ENCODE measurements at places on chromosomes 7 and 10.

DNA sequence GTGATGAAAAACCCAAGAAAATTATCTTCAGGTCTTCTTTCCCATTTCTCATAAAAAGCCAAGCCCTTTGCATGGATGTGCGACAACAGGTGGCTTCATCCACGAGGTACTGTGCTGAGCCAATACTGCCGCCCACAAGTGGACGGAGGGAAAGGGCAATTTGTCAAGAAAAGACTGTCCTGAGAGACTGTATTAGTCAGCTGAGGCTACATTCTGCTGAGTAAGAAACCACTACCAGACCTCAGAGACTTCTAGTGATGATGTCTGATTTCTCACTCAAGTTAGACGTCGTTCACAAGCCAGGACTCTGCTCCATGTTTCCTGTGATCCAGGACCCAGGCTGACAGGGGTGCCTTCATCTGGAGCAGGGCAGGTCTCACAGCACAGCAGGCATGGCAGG is 171.5 kb upstream of the CDCA7L start:
- H3K4me3 ChIP-seq: no peak overlapping the region
- no peak overlapping the region for H3K27ac ChIP-seq
- H3K4me1 ChIP-seq: no peaks in the 10 kb centered on the region
- H3K36me3 ChIP-seq: no peaks in the 10 kb centered on the region
- no peaks in the 10 kb centered on the region for H3K27me3 ChIP-seq
- peak; percentile 8 for DNase-seq

- H3K27ac ChIP-seq: no peak overlapping the region
- no peak for DNase-seq
- no peak overlapping the region for H3K4me3 ChIP-seq
Observed at GRCh38 chr7:144024213-144024612, 24.1 kb downstream of the OR6B1 start.

GRCh38 chr7:50266635-50267386 is 37.7 kb upstream of the IKZF1 start:
- H3K4me3 ChIP-seq: no peak overlapping the region
- no peaks in the 10 kb centered on the region for H3K4me1 ChIP-seq
- DNase-seq: no peak
- H3K27ac ChIP-seq: no peak overlapping the region
- no peaks in the 10 kb centered on the region for H3K36me3 ChIP-seq
- H3K27me3 ChIP-seq: no peaks in the 10 kb centered on the region

DNA sequence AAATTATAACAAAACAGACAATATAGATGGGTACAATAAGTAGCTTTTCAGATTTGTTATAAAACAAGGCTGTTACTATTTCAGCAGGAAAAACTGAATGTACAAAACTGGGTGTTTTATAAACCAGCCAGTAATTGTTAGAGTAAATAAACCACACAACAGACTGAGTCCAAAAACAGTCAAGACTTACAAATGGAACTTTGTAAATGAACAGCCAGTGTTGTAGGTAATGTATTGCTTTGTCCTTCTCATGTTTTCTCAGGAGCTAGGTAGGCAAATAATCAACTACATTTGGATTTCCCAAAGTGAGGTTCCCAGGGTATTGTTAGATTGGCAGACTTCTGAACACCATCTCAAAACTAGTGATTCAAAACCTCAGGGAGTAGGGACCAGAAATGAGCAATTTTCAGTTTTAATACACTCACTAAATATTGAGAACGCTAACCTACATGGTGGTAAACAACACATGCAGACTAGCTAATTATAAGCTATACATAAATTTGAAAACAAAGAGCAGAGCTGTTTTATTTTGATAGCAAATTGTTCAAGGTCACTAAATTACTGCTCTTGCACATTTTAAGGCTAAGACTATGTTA is 36.2 kb downstream of the HERPUD2 start:
- no peak overlapping the region for H3K27ac ChIP-seq
- no peak overlapping the region for H3K4me3 ChIP-seq
- DNase-seq: no peak
- no peaks in the 10 kb centered on the region for H3K4me1 ChIP-seq
- no peaks in the 10 kb centered on the region for H3K27me3 ChIP-seq
- H3K36me3 ChIP-seq: no peaks in the 10 kb centered on the region

- H3K27me3 ChIP-seq: no peaks in the 10 kb centered on the region
- no peaks in the 10 kb centered on the region for H3K36me3 ChIP-seq
- DNase-seq: no peak
- no peaks in the 10 kb centered on the region for H3K4me1 ChIP-seq
- H3K27ac ChIP-seq: no peak overlapping the region
Observed at GRCh38 chr7:19242246-19242645, 97.0 kb upstream of the FERD3L start.

- H3K27ac ChIP-seq: peak overlapping the region; percentile 99
- peaks cover 20% of the 10 kb centered on the region for H3K4me1 ChIP-seq
- DNase-seq: peak; percentile 41
- H3K4me3 ChIP-seq: peak overlapping the region; percentile 72
- peaks cover 36% of the 10 kb centered on the region for H3K36me3 ChIP-seq
Observed at GRCh38 chr10:101032637-101033224, 1.7 kb downstream of the SFXN3 start.

- peak within 1 kb of the TSS; percentile 92 for H3K4me3 ChIP-seq
- no peaks in the 10 kb centered on the region for H3K36me3 ChIP-seq
- no peaks in the 10 kb centered on the region for H3K27me3 ChIP-seq
- H3K4me1 ChIP-seq: no peaks in the 10 kb centered on the region
- peak within 1 kb of the TSS; percentile 81 for H3K27ac ChIP-seq
Observed at GRCh38 chr10:98134431-98135221, at the start of gene R3HCC1L. Gene R3HCC1L (plus strand): TSS chr10:98134657. CDS start chr10:98208115, 73,458 bp downstream.

DNA sequence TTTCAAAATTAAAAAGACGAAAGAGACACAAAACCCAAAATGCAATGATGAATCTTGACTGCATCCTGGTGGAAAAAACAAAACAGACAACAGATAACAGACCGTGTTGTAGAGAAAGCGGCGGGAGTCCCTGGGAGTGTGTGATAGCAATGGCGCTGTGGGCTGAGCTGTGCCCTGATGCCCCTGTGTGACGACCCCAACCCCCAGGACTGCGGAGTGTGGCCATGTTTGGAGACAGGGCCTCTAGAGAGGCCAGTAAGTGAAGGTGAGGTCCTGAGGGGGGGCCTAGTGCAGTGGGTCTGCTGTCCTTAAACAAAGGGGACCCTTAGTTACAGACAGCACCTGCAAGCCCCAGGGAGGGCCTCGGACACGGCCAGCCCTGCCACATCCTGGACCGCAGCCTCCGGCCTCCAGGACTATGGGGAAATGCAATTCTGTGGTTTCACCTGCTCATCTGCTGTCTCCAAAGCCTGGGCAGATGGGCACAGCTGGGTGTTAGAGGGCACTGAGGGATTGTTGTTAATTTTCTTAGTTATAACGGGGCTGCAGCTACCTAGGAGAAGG is 277.7 kb downstream of the DNAJB6 start:
- H3K4me3 ChIP-seq: no peak overlapping the region
- no peaks in the 10 kb centered on the region for H3K36me3 ChIP-seq
- H3K27me3 ChIP-seq: peaks cover 6% of the 10 kb centered on the region
- no peaks in the 10 kb centered on the region for H3K4me1 ChIP-seq

- no peaks in the 10 kb centered on the region for H3K27me3 ChIP-seq
- H3K27ac ChIP-seq: no peak overlapping the region
- H3K36me3 ChIP-seq: no peaks in the 10 kb centered on the region
- H3K4me1 ChIP-seq: no peaks in the 10 kb centered on the region
Observed at GRCh38 chr10:98106531-98106930, 27.9 kb upstream of the R3HCC1L start.

DNA sequence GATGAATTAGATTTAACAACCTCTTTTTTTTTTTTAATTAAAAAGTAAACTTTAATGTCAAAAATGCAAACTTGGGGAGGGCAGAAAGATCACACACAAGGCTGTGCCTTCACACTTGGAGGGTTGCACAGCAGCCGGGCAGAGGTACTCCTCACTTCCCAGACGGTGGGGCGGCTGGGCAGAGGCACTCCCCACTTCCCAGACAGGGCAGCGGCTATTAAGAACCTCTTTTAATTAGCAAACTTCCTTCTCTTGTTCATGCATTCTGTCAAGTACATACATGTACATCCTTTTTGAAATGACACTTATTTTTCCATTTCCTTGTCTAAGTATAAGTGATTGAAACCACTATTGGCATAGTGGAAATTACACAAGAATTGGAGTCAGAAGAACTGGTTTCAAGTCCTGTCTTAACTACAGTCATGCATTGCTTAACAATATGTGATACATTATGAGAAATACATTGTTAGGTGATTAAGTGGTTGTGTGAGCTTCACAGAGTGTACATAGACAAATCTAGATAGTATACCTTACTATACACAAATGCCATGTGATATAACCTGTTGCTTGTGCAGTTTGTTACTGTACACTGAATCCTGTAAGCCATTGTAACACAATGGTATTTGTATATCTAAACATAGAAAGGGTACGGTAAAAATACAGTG is 26.5 kb downstream of the BTRC start:
- no peaks in the 10 kb centered on the region for H3K36me3 ChIP-seq
- no peak overlapping the region for H3K27ac ChIP-seq
- DNase-seq: no peak
- H3K4me3 ChIP-seq: no peak overlapping the region

DNA sequence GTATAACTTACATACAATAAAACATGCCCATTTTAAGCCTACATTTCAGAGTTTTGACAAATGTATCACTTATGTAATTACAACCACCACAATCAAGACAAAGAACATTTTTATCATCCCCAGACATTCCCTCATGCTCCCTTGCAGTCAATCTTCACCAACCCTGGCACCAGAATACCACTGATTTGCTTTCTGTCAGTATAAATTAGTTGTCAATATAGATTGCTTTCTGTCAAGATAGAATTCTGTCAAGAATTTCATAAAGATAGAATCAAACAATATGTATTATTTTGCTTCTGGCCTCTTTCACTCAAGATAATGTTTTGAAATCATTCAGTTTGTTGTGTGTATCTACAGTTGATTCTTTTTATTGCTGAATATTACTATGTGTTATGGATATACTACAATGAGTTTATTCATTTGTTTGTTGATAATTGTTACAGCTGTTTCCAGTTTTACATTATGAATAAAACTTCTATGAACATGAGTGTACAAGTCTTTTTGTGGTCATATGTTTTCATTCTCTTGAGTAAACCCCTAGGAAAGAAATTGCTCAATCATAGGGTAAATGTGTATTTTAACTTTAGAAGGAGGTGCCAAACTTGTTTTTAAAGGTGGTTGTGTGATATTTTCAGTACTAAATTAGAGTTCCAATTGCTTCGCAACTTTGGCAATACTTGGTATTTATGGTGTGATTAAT is 56.9 kb downstream of the IFIT5 start:
- no peak overlapping the region for H3K4me3 ChIP-seq
- H3K4me1 ChIP-seq: no peaks in the 10 kb centered on the region
- no peak for DNase-seq

GRCh38 chr10:132926777-132927650 is 15.4 kb downstream of the CFAP46 start:
- H3K4me3 ChIP-seq: no peak overlapping the region
- no peak overlapping the region for H3K27ac ChIP-seq
- no peaks in the 10 kb centered on the region for H3K36me3 ChIP-seq
- H3K4me1 ChIP-seq: no peaks in the 10 kb centered on the region
- DNase-seq: no peak

DNA sequence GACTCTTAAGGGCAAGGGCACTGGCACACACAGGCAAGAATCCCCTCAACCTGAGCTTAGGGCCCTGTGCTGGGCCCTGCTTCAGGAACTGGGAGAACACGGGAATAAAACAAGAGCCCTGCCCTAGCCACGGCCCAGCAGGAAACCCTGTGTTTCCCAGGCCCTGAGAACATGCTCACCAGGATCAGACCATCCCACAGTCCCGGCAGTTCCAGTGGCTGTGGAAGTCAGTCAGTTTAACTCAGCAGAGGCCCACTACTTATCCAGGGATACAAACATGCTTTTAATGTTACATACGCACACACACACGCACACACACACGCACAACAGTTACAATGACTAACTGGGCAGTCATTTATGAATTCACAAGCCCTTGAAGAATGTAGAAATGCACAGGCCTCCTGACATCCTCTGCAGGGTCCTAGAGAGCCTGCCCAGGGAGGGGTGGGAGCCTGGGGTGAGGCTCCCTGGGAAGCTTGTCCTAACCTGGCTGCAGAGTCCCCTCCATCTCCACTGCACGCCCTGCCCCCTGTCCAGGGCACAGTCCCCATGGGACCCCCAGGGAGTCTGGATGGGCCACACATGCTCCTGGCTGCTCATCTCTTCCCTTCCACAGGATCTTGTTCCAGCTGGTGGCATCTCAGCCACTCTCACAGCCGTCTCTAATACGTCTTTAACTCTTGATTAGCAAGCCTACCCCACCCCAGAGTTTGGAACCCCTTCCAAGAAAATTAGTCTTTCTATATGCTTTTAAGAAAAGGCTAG is 97.6 kb downstream of the TCERG1L start:
- H3K27me3 ChIP-seq: no peaks in the 10 kb centered on the region
- peak; percentile 33 for DNase-seq
- no peaks in the 10 kb centered on the region for H3K4me1 ChIP-seq

GRCh38 chr10:132643709-132644526 is 106.3 kb downstream of the INPP5A start:
- no peak overlapping the region for H3K4me3 ChIP-seq
- no peaks in the 10 kb centered on the region for H3K27me3 ChIP-seq
- no peaks in the 10 kb centered on the region for H3K4me1 ChIP-seq
- H3K36me3 ChIP-seq: peaks cover 8% of the 10 kb centered on the region
